ENCODE measurements at places on chromosomes 4 and X.

DNA sequence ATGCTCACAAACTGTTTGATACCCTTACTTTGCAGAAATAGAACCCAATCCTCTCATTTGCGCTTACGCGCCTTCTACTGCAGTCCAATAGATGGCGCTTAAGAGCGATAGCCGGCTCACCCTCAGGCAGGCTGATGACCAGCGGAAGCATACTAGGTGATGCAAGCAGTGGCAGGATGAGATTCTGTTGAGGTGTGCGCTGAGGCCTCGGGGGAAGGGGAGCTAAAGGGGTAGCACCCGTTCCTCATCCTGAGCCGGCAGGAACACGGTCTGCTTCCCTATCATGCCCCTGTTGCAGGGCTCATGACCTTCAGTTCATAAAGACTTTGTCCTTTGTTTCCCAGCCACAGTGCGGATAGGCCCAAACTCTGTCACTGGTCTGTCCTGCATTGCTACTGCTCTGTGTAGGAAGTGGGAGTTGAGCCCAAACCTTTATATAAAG, 628.9 kb downstream of the TLL1 start:
- DNase-seq = peak; percentile 8

DNA sequence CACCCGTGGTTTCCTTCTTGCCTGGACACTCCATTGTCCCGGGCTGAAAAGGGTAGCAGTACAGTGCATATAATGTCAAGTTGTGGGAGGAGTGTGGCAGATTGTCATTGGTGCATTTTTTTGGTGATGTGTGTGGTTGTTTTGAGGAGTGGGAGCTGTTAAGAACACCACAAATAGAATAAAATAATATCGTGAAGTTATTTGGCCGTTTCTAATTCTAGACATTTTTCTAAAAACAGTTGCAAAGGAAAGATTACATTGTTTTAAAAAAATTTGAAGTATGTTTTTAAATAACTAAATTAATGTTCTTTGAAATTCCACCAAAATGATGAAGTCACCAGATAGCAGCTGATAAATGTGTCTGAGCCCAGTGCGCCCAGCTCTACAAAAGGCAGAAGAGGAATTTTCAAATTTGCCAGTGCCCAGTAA, 1.3 kb downstream of the PKD2 start:
- DNase-seq = peak; percentile 18

GRCh38 chr4:7673121-7673520, 238.4 kb upstream of the PSAPL1 start:
- DNase-seq = no peak

DNA sequence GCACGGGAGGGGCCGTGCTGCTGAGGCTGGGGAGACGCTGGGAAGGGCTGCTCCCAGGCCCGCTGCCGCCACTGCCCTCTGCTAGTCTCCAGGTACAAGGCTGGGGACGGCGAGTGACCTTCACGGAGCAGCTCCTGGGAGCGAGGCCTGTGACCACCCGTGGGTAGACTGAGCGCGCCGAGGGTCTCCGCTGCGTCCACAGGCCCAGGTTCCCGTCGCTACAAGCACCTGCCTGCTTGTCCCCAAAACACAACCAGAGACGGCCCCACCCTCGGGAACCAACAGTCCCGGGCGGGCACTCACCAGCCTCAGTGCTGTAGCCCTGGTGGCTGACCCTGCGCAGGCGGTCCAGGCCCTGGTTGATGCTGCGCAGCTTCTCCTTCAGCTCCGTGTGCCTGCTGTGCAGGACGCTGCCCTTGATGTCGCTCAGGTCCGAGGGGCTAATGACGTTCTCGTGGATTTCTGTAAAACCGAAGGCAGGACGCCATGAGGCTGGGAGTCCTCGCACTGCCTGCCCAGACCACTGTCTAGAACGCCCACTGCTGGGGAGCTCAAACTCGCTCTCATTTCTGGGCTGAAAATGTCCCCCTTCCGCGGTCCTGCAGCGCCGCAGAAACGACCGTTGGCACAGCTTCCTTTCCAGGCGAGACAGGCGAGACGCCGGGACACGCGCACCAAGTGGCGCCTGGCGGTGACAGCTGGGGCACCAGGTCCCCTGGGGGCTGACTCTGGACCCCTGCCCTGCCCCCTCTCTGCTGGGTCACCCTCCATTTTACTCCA, 14.3 kb downstream of the LRPAP1 start:
- DNase-seq = no peak

DNA sequence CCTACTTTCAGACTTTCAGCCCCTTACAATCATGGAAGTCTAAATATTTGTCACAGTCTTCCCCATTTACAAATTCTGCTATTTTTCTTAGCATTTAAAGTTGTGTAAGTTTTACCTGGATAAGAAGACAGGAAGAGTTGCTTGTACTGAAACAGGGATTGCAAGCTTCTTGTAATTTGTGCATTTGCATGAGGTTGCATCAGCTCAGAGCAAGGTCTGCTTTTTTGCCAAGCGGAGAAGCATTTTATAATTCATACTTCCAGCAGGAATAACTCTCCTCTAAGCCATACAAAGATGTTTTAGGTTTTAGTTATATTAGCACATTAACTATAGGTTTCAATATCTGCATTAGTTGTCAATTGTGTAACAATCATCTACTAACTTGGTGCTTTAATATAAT, 922.0 kb upstream of the PABPC4L start:
- no peak for DNase-seq

- no peak for DNase-seq
Measured at GRCh38 chr4:43244688-43245382, 352.3 kb downstream of the GRXCR1 start.

- DNase-seq = no peak
Measured at GRCh38 chr4:102114118-102114630, 231.1 kb downstream of the SLC39A8 start.

DNA sequence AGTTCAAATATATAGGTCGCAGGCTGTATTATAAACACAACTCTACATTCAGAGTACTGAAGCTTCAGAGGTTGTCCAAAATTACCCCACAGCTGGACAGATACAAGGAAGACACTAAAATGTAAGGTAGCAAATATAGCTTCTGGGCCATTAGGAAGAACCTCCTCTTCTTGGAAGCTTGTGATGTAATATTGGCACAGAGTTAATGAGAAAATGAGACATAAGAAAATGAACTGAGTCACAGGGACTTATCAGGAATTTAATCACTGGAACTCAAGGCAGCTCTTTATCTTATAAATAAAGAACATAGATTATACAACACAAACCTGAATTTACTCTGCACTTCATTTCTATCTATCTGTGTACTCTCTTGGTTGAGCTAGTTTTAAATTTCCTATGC, 344.7 kb downstream of the PCDH10 start:
- no peak for DNase-seq
